ENCODE measurements at places on chromosomes 7 and 10. TPM values are rescaled to one million over a fixed set of nuclear protein-coding genes. Genes with fewer than 3 reads are reported as not detected.

FGL2 gene
- not detected for total RNA-seq

NXPH1 gene
- not detected for total RNA-seq

FAM24A gene
- total RNA-seq: not detected

PLAU gene
- 34.9 TPM for total RNA-seq

CYP17A1 gene
- not detected for total RNA-seq

HOXA13 gene
- 0.22 TPM for total RNA-seq

- peak; percentile 67 for DNase-seq
- peaks cover 24% of the 10 kb centered on the region for H3K4me1 ChIP-seq
- H3K36me3 ChIP-seq: no peaks in the 10 kb centered on the region
- no peak overlapping the region for H3K27ac ChIP-seq
- no peaks in the 10 kb centered on the region for H3K27me3 ChIP-seq
Observed at GRCh38 chr7:116955801-116956476, 2.6 kb downstream of the ST7 start.

GRCh38 chr10:127090138-127090537 is 106.3 kb downstream of the INSYN2A start:
- H3K27ac ChIP-seq: no peak overlapping the region
- H3K27me3 ChIP-seq: no peaks in the 10 kb centered on the region
- H3K36me3 ChIP-seq: peaks cover 3% of the 10 kb centered on the region
- H3K4me1 ChIP-seq: no peaks in the 10 kb centered on the region
- DNase-seq: no peak

DNA sequence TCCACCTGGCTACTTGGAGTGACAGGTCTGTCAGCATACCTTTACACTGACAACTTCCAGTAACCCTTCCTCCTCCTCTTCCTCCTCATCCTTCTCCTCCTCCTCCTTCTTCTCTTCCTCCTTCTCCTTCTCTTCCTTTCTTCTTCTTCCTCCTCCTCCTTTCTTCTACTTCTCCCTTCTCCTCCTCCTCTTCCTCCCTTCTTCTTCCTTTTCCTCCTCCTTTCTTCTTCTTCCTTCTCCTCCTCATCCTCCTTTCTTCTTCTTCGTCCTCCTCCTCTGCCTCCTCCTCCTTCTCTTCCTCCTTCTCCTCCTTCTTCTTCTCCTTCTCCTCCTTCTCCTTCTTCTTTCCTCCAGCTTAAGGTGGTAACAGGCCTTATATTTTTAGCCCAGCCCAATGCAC is 109.3 kb upstream of the PLXDC2 start:
- no peaks in the 10 kb centered on the region for H3K36me3 ChIP-seq
- H3K27ac ChIP-seq: no peak overlapping the region
- no peak overlapping the region for H3K4me3 ChIP-seq
- no peaks in the 10 kb centered on the region for H3K27me3 ChIP-seq
- H3K4me1 ChIP-seq: no peaks in the 10 kb centered on the region
- no peak for DNase-seq

- H3K27me3 ChIP-seq: no peaks in the 10 kb centered on the region
- no peak overlapping the region for H3K4me3 ChIP-seq
- H3K4me1 ChIP-seq: no peaks in the 10 kb centered on the region
- no peaks in the 10 kb centered on the region for H3K36me3 ChIP-seq
- H3K27ac ChIP-seq: no peak overlapping the region
Observed at GRCh38 chr7:66047426-66047825, 28.2 kb upstream of the ASL start.

DNA sequence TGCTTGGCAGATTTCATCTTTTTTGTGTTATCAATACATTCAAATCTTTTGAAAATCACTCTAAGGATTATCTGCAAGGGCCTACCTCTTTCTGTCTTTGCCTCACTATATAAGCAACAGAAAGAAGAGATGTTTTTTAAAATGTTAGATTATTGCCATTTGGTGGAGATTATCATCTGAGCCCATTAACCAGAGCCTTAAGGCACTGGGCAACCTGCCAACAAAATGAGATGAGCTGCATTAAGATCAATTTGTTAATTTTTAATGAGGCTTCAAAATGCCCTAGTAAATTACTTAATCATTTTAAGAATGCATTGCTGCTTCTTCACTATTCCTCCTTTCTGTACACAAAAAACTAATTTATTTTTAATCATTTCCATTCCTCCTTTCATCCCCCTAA is 314.1 kb downstream of the SNX13 start:
- H3K4me1 ChIP-seq: no peaks in the 10 kb centered on the region
- H3K4me3 ChIP-seq: no peak overlapping the region
- H3K36me3 ChIP-seq: no peaks in the 10 kb centered on the region
- no peaks in the 10 kb centered on the region for H3K27me3 ChIP-seq

GRCh38 chr10:86263209-86263608 is 103.4 kb downstream of the GRID1 start:
- no peaks in the 10 kb centered on the region for H3K4me1 ChIP-seq
- DNase-seq: no peak
- H3K36me3 ChIP-seq: no peaks in the 10 kb centered on the region

DNA sequence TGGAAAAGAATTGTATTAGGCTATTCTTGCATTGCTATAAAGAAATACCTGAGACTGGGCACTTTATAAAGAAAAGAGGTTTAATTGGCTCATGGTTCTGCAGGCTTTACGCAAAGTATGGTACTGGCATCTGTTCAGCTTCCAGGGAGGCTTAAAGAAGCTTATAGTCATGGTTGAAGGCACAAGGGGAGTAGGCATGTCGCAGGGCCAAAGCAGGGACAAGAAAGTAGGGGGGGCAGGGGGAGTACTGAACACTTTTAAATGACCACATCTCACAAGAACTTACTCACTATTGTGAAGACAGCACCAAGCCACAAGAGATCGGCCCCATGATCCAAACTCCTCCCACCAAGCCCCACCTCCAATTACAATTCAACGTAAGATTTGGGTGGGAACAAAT is 152.5 kb upstream of the PHF14 start:
- no peak overlapping the region for H3K4me3 ChIP-seq
- H3K27ac ChIP-seq: no peak overlapping the region
- DNase-seq: no peak
- no peaks in the 10 kb centered on the region for H3K27me3 ChIP-seq
- H3K4me1 ChIP-seq: no peaks in the 10 kb centered on the region

DNA sequence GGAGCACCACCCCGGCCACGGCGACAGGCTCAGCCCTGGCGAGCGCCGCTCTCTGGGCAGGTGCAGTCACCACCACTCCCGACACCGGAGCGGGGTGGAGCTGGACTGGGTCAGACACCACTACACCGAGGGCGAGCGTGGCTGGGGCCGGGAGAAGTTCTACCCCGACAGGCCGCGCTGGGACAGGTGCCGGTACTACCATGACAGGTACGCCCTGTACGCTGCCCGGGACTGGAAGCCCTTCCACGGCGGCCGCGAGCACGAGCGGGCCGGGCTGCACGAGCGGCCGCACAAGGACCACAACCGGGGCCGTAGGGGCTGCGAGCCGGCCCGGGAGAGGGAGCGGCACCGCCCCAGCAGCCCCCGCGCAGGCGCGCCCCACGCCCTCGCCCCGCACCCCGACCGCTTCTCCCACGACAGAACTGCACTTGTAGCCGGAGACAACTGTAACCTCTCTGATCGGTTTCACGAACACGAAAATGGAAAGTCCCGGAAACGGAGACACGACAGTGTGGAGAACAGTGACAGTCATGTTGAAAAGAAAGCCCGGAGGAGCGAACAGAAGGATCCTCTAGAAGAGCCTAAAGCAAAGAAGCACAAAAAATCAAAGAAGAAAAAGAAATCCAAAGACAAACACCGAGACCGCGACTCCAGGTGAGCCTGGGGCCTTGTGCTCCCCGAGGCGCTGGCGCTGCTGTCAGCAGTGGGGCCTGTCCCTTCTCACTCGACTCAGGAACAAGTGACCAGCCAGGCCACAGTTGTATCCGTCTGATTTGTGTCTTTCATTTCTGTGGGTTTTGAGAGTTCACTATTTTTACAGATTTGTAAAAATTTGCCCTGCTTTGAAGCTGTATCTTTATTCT is 117.7 kb downstream of the CYTH3 start:
- no peak for DNase-seq
- H3K36me3 ChIP-seq: peaks cover 17% of the 10 kb centered on the region
- no peaks in the 10 kb centered on the region for H3K4me1 ChIP-seq
- H3K27me3 ChIP-seq: no peaks in the 10 kb centered on the region

DNA sequence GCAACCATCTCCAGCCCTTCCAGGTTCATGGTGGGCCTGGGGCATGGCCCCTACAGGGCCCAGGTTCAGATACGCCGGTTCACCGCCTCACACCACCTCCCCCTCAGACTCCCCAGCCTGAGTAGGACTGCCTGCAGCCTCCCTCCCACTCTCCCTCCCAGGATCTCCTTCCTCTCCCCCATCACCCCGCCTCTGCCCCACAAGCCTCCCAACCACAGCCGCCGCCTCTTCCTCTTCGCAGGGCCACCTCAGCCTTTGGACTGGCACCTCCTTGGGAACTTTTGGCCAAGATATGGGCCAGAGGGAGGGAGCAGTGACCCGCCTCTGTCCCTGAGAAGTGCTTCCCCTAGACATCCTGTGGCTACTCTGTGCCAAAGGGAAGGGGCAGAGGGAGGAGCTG is 9.3 kb downstream of the KCNIP2 start:
- no peaks in the 10 kb centered on the region for H3K27me3 ChIP-seq
- no peak for DNase-seq
- no peaks in the 10 kb centered on the region for H3K36me3 ChIP-seq

DNA sequence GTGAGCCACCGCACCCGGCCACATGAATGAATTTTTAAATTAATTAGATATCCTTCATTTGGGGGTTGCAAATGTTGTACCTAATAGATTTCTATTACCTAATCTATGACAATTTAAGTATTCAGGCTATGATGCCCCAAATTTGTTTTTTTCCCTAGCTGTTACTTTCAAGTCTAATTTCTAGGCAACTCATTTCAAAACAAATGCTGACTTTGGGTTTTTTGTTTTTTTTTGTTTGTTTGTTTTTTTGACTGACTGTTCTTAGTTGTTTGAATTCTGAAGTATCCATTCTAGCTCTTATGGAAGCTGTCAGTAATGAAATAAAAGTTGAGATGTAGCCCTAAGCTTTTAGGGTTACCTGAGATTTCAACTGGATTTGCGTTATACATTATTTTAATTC is 62.3 kb downstream of the CREM start:
- no peak overlapping the region for H3K4me3 ChIP-seq
- no peak overlapping the region for H3K27ac ChIP-seq
- H3K36me3 ChIP-seq: no peaks in the 10 kb centered on the region
- no peaks in the 10 kb centered on the region for H3K27me3 ChIP-seq

DNA sequence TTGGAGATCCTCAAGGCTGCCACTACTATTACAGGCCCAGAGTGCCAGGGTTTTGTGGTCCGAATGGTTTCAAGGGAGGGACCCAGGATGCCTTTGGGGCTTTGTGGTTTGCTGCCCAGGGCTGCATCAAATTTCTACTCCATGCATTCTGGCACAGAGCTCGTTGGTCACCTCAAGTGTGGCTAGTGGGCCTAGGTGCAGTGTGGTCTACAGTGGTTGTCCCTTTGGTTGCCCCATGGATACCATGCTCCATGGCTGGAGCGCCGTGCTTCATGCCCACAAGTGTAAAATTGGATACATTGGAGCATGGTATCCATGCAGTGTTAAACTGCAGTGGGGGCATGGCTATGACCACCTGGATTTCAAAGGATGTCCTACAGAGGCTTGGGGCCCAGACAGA is 5.4 kb upstream of the PRF1 start:
- H3K4me1 ChIP-seq: no peaks in the 10 kb centered on the region
- H3K27ac ChIP-seq: no peak overlapping the region
- no peaks in the 10 kb centered on the region for H3K36me3 ChIP-seq
- no peaks in the 10 kb centered on the region for H3K27me3 ChIP-seq
- DNase-seq: no peak

GRCh38 chr10:118506671-118507590 is 88.5 kb downstream of the PRLHR start:
- H3K27ac ChIP-seq: no peak overlapping the region
- H3K4me1 ChIP-seq: no peaks in the 10 kb centered on the region

DNA sequence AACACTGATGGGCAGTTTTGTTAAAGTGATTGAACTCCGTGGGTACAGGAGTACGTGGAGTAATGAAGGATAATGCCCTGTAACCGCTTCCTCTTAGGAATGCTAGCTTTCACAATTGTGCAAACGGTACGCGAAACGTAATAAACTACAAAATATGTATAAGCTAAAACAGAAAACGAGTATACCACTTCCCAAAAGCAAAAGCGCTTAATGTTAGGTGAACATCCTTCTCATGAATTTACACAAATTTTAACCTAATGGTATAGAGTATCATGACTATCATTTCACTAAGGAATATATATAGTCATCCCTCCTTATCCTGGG is 395 bp upstream of the ZNF25 start:
- H3K27ac ChIP-seq: no peak overlapping the region
- peak overlapping the region; percentile 68 for H3K4me3 ChIP-seq
- H3K27me3 ChIP-seq: no peaks in the 10 kb centered on the region
- no peak for DNase-seq

DNA sequence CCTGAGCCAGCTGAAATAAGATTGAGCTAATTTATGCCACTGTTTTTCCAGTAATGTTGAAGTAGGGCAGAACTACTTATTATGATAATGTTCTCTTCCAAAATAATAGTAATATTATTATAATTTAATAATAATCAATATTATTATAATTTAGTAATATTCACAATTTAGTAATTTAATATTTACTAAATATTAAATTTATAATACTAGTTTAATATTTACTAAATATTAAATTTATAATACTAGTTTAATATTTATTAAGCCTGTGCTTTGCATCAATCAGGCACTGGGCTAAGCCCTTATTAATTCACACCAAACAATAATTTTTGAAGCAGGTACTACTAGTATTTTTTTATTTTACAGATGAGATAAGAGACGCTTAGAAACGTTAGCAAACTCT is 170.1 kb downstream of the BBS9 start:
- H3K4me1 ChIP-seq: no peaks in the 10 kb centered on the region
- H3K36me3 ChIP-seq: no peaks in the 10 kb centered on the region
- no peak for DNase-seq
- no peak overlapping the region for H3K27ac ChIP-seq
- no peak overlapping the region for H3K4me3 ChIP-seq

DNA sequence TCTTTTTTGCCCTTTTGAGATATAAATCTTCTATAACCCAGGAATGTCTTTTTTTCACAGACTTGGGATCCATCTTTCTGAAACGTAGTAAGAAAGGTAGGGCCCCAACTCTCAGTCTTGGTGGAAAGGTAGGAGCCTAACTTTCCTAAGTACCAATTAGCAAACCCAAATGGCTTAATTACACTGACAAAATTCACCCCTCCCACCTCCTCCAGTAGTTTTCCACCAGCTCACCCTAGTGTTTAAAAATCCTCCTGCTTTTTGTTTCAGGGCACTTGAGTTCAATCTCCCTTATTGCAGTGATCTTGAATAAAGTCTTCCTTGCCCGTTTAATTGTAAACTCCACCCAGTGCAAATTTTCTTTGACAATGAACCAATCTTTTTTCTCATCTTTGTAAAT is 600.0 kb downstream of the PHTF2 start:
- H3K27me3 ChIP-seq: no peaks in the 10 kb centered on the region
- no peaks in the 10 kb centered on the region for H3K4me1 ChIP-seq
- H3K4me3 ChIP-seq: no peak overlapping the region
- no peak overlapping the region for H3K27ac ChIP-seq
- DNase-seq: no peak
- H3K36me3 ChIP-seq: no peaks in the 10 kb centered on the region

GRCh38 chr10:77974396-77975074 is 48.0 kb upstream of the DLG5 start:
- no peaks in the 10 kb centered on the region for H3K27me3 ChIP-seq
- H3K36me3 ChIP-seq: peaks cover 11% of the 10 kb centered on the region
- H3K4me3 ChIP-seq: no peak overlapping the region
- DNase-seq: peak; percentile 18
- peaks cover 7% of the 10 kb centered on the region for H3K4me1 ChIP-seq

- H3K4me1 ChIP-seq: no peaks in the 10 kb centered on the region
- no peak overlapping the region for H3K4me3 ChIP-seq
- DNase-seq: no peak
- no peak overlapping the region for H3K27ac ChIP-seq
- no peaks in the 10 kb centered on the region for H3K27me3 ChIP-seq
- no peaks in the 10 kb centered on the region for H3K36me3 ChIP-seq
Observed at GRCh38 chr7:81449105-81449504, 320.7 kb downstream of the HGF start.

Data from endothelial cell of umbilical vein (primary cell).